ENCODE measurements at places on chromosomes 5 and 9. TPM values are rescaled to one million over a fixed set of nuclear protein-coding genes. Genes with fewer than 3 reads are reported as not detected.

- H3K36me3 ChIP-seq, result peaks cover 2% of the 10 kb centered on the region
- peaks cover 4% of the 10 kb centered on the region for H3K27me3 ChIP-seq
- peak overlapping the region; percentile 94 for H3K27ac ChIP-seq
- peak overlapping the region; percentile 96 for H3K4me3 ChIP-seq
- peaks cover 36% of the 10 kb centered on the region for H3K4me1 ChIP-seq
These were observed 19.8 kb downstream of the EXOSC2 start for GRCh38 chr9:130713286-130713960.

- no peak overlapping the region for H3K27ac ChIP-seq
- H3K36me3 ChIP-seq, result no peaks in the 10 kb centered on the region
- no peak overlapping the region for H3K4me3 ChIP-seq
- H3K4me1 ChIP-seq, result no peaks in the 10 kb centered on the region
These were observed 102.5 kb upstream of the PANK3 start for GRCh38 chr5:168681556-168682183.

GRCh38 chr5:127192836-127193338 is 97.7 kb upstream of the MEGF10 start:
- no peak for DNase-seq
- H3K27ac ChIP-seq, result no peak overlapping the region
- H3K27me3 ChIP-seq, result no peaks in the 10 kb centered on the region
- peaks cover 1% of the 10 kb centered on the region for H3K4me1 ChIP-seq
- H3K4me3 ChIP-seq, result no peak overlapping the region

DNA sequence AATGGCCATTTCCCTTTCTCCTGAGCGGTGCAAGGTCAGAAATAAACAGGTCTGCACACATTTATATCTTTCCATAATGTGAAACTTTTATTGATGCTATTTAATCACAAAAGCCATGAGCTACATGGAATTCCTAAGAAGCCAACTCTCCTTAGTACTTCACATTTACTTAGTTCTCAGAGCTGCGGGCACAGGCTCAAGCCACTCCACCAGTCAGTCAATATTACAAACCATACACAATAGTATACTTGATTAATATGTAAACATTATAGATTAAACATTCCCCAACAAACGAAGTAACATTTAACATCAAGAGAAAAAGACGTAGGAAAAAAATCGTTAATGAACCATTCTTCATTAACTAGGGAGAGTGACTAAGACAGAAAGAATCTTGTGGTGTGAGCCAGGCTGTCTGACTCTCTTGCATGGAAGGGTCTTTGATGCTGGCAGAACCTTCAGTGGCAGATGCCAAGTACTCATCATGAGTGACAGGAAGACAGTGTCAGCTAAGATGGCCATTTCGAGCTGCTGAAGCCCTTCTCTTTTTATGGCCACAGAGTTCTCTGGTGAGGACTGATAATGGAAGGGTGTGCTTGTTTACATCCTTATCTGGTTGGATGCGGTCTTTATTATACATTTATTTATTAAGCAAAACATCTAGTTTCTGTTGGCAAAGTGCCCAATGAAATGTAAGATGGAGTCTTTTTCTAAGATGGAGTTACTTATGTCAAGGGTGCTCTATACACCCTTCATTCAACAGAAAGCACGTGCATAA is 115.5 kb upstream of the TUT7 start:
- H3K27ac ChIP-seq, result no peak overlapping the region
- H3K27me3 ChIP-seq, result no peaks in the 10 kb centered on the region
- DNase-seq, result no peak
- no peaks in the 10 kb centered on the region for H3K4me1 ChIP-seq
- H3K4me3 ChIP-seq, result no peak overlapping the region
- no peaks in the 10 kb centered on the region for H3K36me3 ChIP-seq

The GPR21 gene
- not detected for total RNA-seq

DNA sequence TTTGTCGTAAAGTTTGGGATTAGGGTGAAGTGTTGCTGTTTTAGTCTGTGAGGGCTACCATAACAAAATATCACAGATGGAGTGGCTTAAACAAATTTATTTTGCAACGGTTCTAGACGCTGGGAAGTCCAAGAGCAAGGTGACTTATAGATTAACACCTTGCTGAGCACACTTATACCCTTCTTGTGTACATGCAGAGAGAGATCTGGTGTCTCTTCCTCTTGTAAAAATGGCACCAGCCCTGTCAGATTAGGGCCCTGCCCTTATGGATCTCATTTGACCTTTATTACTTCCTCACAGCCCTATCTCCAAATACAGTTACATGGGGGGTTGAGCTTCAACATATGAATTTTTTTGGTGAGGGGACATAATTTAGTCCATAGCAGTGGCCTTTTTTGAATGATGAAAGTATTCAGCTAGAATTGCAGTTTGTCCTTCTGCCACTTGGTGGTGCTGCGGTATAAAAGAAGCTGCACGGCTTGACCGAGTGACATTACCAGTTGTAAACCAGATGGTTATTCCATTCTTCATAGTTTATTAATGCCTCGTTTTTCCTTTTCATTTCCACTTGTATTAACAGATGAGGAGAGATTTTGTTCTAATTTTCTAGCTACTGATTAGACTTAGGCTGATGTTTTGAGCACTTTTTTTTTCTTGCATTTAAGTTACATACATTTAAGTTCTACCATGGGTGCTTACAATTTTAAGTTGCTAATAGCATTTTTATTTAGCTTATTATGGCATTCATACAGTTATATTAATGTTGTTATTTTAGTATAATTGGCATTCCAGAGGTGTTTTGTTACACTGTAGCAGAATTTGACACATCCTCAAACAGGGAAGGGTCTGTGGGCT is 19.4 kb downstream of the DCP2 start:
- peaks cover 2% of the 10 kb centered on the region for H3K36me3 ChIP-seq
- peaks cover 10% of the 10 kb centered on the region for H3K4me1 ChIP-seq
- no peak overlapping the region for H3K27ac ChIP-seq
- H3K4me3 ChIP-seq, result no peak overlapping the region
- H3K27me3 ChIP-seq, result no peaks in the 10 kb centered on the region
- peak; percentile 78 for DNase-seq

DNA sequence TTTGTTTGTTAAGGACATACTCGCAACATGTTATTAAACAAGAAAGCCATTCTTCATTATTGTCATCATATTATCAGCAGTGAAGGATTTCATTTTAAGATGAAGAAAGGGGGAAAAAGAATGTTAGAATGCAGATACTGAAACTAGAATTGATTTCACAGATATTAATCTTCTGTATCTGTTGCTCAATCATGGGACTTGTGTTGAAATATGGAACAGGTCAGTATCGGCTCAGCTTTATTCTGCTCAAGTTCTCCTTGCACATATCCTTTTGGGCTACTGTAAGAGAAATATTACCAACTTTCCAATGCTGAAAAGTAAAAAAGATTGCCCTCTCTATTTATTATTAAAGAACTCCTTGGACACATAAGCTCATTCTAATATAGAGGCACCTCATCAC is 13.8 kb upstream of the ANXA1 start:
- DNase-seq, result no peak
- no peaks in the 10 kb centered on the region for H3K27me3 ChIP-seq
- H3K4me1 ChIP-seq, result peaks cover 6% of the 10 kb centered on the region

DNA sequence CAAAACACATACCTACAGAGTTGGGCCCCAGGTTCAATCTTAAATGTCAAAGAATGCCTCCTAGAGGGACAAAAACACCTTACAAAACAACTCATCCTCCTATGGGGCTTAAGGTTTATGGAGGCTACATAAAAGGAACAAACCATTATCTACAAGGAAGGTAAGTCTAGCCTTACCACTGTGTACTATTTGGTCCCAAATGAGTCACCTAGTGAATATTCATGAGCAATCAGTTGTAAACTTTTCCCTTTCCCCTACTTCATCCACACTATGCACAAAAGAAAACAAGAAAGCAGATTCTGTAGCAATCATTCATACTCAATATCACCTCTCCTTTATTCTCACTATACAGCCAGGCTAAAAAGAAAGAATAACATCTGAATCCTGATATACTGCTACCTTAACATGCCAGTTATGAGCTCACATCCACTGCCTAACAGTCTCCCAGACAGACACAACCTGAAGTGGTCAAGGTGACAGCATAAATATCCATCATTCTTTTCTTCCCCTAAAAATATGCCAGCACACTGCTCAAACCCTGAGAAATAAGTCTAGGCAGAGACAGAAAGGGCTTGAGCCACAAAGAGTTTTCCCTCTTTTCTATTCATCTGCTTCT is 6.2 kb downstream of the OXCT1 start:
- no peak overlapping the region for H3K4me3 ChIP-seq
- peaks cover 23% of the 10 kb centered on the region for H3K4me1 ChIP-seq
- H3K27ac ChIP-seq, result no peak overlapping the region
- no peaks in the 10 kb centered on the region for H3K36me3 ChIP-seq
- no peaks in the 10 kb centered on the region for H3K27me3 ChIP-seq

The TRIM52 gene
- 9.0 TPM for total RNA-seq

DNA sequence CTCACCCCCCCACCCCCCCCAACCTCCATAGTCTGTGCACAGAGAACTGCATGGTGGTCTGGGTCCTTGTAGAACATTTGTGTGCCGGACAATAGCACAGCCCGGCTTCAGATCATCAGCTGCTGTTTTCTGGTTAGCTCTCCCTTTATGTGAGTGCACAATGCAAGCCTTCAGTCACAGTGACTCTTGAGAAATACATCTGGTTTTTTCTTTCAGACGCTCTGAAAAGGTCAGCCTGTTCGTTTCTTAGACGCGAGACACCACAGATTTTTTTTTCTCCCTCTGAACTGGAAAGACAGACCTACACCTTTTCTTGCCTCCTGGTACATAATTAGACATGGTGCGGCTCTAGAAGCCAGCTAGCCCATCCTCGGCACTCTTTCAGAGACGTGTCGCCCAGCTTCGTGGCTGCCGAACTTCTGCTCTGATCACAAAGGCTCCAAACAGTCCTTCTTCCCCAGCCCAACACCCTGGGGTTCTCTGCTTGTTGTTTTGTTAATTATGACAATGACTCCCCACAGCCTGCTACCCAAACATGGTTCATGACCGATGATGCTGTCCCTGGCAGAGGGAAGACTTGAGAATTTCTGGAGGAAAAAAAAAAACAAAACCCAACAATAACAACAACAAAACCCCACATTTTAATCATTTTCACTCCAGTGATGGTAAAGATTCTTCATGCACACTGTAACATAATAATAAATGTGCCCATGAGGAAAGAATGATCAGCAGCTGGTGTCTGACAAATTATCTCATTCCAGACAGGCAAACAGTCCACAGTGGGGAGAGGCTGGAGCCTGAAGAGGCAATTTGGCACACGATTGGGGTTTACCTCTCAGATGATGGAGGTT is 241.4 kb upstream of the ZNF462 start:
- H3K27me3 ChIP-seq, result peaks cover 6% of the 10 kb centered on the region
- H3K4me1 ChIP-seq, result peaks cover 46% of the 10 kb centered on the region
- peak overlapping the region; percentile 93 for H3K27ac ChIP-seq
- peak; percentile 16 for DNase-seq
- H3K36me3 ChIP-seq, result no peaks in the 10 kb centered on the region

The HSD17B3 gene
- total RNA-seq, result not detected

GRCh38 chr5:138763037-138763778 is 10.0 kb downstream of the CTNNA1 start:
- H3K27me3 ChIP-seq, result no peaks in the 10 kb centered on the region
- H3K4me3 ChIP-seq, result no peak overlapping the region
- peaks cover 29% of the 10 kb centered on the region for H3K4me1 ChIP-seq
- H3K27ac ChIP-seq, result no peak overlapping the region
- peaks cover 21% of the 10 kb centered on the region for H3K36me3 ChIP-seq
- DNase-seq, result no peak

GRCh38 chr5:28450997-28451396 is 1412.6 kb upstream of the CDH9 start:
- H3K4me1 ChIP-seq, result no peaks in the 10 kb centered on the region
- no peaks in the 10 kb centered on the region for H3K36me3 ChIP-seq
- H3K27ac ChIP-seq, result no peak overlapping the region
- H3K4me3 ChIP-seq, result no peak overlapping the region

GRCh38 chr5:74543162-74543995 is 97.1 kb downstream of the ENC1 start:
- H3K4me1 ChIP-seq, result peaks cover 42% of the 10 kb centered on the region
- peak overlapping the region; percentile 63 for H3K4me3 ChIP-seq
- H3K27ac ChIP-seq, result peak overlapping the region; percentile 83
- H3K27me3 ChIP-seq, result no peaks in the 10 kb centered on the region
- no peaks in the 10 kb centered on the region for H3K36me3 ChIP-seq

DNA sequence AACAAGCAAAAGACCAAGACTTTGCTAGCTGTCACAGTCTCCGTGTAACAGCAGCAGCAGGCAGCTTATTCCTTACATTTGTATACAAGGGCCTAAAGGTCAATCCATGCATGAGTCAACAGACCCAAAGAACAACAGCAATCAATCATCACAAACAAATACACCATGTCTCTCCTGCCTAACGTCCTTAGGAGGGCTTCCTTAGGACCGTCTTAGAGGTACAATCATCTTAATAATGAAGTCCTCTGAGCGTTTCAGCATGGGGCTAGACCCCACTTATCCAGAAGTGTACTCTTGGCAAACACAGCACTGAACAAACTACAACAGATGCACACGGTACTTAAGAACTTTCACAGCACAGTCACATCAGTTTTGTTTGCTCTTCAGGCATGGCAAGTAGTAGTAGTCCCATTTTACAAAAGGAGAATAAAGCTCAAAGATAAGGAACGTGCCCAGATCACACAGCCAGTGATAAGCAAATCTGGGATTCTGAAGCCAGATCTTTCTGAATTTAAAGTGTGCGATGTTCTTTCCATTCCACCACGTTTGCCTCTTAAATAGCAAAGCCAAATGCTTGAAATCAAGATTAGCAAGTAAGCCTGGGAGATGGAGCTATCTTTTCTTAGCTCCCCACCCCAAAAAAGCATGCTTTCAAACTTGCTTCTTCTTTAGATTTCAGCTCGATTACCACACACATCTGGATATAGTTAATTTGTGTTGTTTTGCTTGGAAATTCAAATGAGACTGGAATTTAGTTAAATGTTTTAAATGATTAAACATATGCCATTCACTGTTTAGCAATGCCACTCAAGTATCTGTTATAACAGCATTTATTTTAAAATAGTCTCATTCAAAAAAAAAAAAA is 24.2 kb downstream of the PSMB7 start:
- DNase-seq, result no peak
- H3K4me3 ChIP-seq, result no peak overlapping the region
- no peak overlapping the region for H3K27ac ChIP-seq
- peaks cover 61% of the 10 kb centered on the region for H3K4me1 ChIP-seq
- no peaks in the 10 kb centered on the region for H3K36me3 ChIP-seq

GRCh38 chr9:82588301-82589180 is 474.4 kb downstream of the RASEF start:
- H3K27me3 ChIP-seq, result no peaks in the 10 kb centered on the region
- no peak overlapping the region for H3K4me3 ChIP-seq
- DNase-seq, result no peak
- H3K4me1 ChIP-seq, result no peaks in the 10 kb centered on the region
- no peak overlapping the region for H3K27ac ChIP-seq

The ANKRD55 gene
- total RNA-seq, result 0.16 TPM

- H3K36me3 ChIP-seq, result no peaks in the 10 kb centered on the region
These were observed 30.6 kb upstream of the ASS1 start for GRCh38 chr9:130414081-130414731.

Measured in neural crest cell (in vitro differentiated cells).